NCI-H2171 (cell line): ENCODE measurements at places on chromosomes 2 and 18.

DNA sequence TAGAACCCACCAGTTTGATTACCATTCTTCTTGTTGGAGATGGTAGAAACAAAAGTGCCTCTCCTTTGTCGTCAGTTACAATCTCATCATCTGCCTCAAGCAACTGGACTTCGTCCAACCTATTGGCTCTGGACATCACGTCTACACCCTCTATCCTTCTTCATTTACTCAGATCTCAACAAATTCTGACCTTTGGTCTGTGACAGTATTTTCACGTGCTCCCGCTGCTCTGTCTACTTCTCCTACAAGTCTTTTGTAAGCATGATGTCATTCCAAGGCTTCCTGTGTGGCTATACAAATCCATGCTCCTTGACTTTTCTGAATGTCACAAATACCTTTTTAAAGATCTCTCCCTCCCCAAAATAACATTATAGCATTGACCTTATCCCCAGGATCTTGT, 43.0 kb upstream of the PID1 start:
- DNase-seq = no peak

DNA sequence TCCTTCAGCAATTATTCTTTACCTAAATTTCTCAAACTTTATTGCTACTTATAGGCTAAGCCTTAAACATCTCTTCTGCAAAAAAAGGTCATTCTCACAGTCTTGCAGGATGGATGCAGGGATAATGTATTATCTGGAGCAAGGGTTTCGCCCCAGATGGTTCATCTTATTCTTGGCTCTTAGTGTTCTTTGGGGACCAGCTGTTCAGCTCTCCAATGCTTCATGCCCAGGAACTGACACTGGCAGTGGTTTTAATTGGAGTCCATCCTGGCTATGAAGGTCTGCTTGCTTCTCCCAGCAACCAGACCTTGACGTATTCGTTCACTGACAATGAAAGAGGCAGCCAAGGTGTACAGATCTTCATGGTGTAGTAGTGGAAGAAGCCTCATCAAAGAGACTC, 331.9 kb downstream of the SLC8A1 start:
- DNase-seq = peak; percentile 17

DNA sequence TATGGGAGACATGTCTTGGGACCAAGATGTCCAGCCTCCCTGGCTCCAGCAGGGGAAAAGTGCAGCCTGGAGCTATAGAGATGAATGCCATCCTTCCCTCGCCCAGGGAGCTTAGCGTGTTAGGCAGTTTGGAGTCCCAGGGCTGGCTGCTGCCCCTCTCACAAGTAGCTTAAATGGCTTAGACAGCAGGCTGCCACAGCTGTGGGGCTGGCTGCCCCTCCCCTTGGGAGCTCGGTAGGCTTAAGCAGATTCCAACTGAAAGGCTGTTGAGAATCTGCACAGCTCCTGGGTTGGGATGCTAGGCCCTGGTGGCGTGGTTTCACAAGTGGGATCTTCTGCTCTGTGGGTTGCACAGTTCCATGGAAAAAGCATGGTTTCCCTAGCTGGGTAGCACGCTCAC, 940.5 kb upstream of the DDX18 start:
- DNase-seq = no peak

DNA sequence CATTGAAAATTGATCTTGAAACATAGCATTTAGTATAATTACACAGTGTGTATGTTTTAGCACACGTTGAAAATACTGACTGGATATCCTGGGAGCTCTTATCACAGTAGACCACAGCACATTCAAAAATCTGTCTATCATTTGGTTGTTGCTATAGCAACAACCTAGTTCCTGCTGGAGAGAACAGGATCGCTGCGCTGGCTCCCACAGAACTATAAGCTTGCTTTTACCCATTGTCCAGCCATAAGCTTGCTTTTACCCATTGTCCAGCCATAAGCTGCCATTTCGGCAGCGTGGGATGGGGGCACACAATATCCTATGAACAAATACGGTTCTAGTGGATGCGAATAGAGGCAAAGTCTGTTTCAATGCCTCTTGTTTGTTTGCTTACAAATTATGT, 70.4 kb upstream of the ST6GAL2 start:
- no peak for DNase-seq

DNA sequence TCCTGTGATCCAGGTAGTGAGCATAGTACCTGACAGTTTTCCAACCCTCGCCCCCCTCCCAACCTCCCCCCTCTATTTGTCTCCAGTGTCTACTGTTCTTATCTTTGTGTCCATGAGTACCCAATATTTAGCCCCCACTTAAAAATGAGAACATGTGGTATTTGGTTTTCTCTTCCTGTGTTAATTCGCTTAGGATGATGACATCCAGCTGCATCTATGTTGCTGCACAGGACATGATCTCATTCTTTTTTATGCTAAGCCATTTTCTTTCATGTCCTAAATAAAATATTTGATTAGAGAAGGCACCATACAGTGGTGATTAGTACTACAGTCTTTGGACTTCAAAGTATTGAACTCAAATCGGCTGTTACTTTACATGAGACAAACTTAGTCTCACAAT, 1087.9 kb downstream of the CBLN2 start:
- no peak for DNase-seq

- no peak for DNase-seq
Observed at GRCh38 chr2:121451398-121451797, 79.3 kb upstream of the RNU4ATAC start.

DNA sequence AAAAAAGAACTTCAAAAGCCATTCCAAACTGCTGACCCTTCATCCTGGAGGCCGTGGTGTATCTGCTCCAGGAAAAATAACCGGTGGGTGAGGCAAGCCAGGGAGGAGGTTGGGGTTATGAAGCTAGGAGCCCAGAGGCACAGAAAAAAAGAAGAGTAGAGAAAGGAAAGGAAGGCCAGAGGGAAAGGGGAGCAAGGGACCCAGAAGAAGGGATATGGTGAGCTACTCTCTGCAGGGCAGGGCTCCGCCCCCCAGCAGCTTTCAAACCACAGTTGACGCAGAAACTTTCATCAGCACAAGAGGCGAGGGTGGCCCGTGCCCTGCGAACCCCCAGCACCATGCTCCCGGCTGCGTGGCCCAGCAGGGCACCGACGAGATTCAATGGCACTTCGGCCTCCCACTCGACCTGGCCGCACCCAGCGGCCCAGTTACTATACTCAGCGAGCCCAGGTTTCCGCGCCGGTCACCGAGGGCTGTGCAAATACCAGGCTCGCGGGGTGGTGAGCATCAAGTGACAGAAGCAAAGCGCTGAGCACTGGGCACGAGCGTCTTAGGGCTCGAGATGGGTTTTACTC, 665 bp downstream of the MCM6 start:
- DNase-seq = peak; percentile 14

GRCh38 chr2:169968743-169969142, 141.5 kb downstream of the UBR3 start:
- DNase-seq = no peak

GRCh38 chr2:189232759-189233406, 53.3 kb upstream of the COL5A2 start:
- no peak for DNase-seq

DNA sequence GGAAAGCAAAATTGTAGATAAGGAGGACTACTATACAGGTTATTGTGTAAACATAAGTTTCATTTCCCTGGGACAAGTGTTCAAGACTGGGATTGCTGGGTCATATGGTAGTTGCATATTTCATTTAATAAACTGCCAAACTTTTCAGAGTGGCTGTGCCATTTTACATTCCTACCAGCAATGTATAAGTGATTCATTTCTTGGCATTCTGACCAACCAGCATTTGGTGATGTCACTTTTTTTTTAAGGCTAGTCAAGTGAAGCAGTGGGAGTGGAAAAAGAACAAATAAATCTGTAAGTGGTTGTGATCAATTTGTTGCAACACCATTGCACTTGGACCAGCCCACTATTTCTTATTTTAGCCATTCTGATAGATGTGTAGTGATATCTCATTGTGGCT, 5.2 kb upstream of the CHCHD5 start:
- no peak for DNase-seq

- DNase-seq = no peak
Observed at GRCh38 chr2:240722796-240723735, 31.4 kb downstream of the AQP12A start.

DNA sequence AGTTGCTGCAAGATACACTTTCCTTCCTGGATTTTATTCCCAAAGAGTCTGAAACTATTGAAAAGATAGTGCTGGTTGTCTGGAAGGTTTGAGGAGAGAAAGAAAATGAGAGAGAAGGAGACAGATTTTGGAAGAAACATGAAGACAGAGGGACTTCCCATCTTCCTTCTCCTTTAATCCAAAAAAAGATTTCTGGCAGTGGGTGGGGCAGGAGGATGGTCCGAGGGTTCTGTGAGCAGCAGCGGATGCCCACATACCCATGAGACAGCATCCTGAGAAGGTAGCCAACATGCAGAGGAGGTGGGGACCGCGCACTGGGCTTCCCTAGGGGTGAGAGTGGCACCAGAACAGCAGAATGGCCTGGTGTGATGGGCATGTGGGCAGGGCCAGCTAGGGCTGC, 84.6 kb downstream of the APOB start:
- DNase-seq = no peak

GRCh38 chr2:143685421-143686078, 556.3 kb downstream of the ARHGAP15 start:
- peak; percentile 84 for DNase-seq

- DNase-seq = no peak
Observed at GRCh38 chr18:7146067-7146466, 28.5 kb upstream of the LAMA1 start.

GRCh38 chr2:217244815-217245214, 385.0 kb upstream of the TNP1 start:
- peak; percentile 52 for DNase-seq

- DNase-seq = no peak
Observed at GRCh38 chr2:120945091-120945490, 209.4 kb downstream of the GLI2 start.

GRCh38 chr18:12318857-12319256, 10.8 kb downstream of the TUBB6 start:
- no peak for DNase-seq

GRCh38 chr2:161102770-161103450, 57.3 kb upstream of the TANK start:
- peak; percentile 43 for DNase-seq

- no peak for DNase-seq
Observed at GRCh38 chr2:182949572-182950189, 83.2 kb upstream of the FRZB start.

GRCh38 chr2:205141381-205141780, 540.9 kb upstream of the NRP2 start:
- no peak for DNase-seq

DNA sequence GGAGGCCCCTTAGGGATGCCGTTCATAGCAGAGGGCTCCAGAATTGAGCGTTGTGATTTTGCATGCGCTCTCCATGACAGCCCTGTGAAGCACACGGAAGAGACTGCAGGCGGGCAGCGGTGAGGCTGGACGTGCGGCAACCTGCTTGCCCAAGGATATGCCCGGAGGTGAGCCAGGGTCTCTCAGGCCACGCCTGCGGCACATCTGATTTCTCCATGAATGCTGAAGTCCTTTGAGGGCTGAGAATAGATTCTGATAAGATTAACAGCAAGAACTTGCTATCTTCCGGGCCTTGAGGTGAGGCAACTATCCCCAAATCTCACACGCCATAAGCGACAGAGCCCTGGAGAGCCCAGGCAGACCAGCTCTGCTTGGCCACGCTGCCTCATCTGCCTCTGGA, 55.6 kb upstream of the LAMA1 start:
- no peak for DNase-seq

GRCh38 chr2:7766088-7766722, 849.0 kb downstream of the RNF144A start:
- no peak for DNase-seq

- no peak for DNase-seq
Observed at GRCh38 chr2:197889041-197889440, 84.6 kb downstream of the PLCL1 start.

DNA sequence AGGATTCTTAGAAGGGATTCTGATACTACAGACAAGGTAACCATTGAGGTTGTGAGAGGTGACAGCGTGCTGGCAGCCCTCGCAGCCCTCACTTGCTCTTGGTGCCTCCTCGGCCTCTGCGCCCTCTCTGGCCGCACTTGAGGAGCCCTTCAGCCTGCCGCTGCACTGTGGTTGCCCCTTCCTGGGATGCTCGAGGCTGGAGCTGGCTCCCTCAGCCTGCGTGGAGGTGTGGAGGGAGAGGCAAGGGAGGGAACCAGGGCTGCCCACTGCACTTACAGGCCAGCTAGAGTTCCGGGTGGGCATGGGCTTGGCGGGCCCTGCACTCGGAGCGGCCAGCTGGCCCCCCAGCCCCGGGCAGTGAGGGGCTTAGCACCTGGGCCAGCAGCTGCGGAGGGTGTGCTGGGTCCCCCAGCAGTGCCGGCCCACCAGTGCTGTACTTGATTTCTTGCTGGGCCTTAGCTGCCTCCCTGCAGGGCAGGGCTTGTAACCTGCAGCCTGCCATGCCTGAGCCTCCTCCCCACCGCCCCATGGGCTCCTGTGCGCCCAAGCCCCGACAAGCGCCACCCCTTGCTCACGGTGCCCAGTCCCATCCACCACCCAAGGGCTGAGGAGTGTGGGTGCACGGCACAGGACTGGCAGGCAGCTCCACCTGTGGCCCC, 23.9 kb upstream of the RIT2 start:
- no peak for DNase-seq

DNA sequence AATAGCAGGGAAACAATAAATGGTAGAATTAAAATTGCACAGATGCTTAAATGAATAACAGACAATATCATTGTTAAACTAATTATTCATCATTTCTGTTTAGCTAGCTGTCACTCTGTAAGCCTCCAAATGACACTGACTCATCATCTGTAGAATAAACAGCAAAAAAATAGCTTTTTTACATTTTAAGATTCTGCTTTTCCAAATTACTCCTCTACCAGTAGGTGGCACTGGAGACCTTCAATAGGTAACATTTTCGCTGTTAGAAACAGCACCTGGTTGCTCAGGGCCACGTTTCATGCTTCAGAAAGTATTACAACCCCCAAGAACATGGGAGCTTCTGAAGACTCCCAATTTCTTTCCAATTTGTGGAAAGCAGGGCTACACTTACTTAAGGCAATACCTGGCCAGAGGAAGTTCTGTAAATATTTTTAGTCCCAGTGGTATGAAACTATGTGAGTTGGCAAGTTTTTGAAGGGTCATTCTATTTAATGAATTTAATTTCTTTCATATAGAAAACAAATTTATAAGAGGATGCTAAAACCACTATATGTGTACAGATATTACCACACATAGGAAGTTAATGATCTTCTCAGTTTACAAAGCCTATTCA, 45.4 kb downstream of the TTN start:
- peak; percentile 53 for DNase-seq

DNA sequence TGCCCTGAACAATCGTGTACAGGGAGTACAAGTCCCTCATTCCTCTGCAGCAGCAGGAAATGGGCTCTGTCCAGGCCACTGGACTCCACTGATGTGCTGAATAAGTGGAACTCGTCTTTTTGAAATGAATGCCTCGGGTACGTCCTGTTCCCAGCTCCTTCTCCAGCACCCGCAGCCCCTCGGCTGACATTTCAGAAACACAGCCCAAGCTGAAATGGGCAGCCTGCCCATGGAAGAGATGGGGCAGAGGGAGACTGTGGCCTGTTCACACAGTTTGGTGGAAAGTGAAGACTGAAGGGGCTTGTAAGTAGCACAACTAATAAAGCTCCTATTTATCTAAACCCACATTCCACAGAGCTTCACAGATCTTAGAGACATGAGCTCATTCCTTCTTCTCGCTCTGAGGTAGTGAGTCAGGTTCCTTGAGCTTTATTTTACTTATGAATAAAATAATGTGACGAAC, 498.6 kb downstream of the TXNL1 start:
- DNase-seq = no peak
